ENCODE measurements at places on chromosomes 3 and 15. TPM values are rescaled to one million over a fixed set of nuclear protein-coding genes. Genes with fewer than 3 reads are reported as not detected.

PCOLCE2 gene
- 70.3 TPM for total RNA-seq

CADM2 gene
- total RNA-seq, result 8.7 TPM

EPHB3 gene
- 1.8 TPM for total RNA-seq

GPR62 gene
- total RNA-seq, result not detected

KIF7 gene
- total RNA-seq, result 6.5 TPM

LRRC31 gene
- not detected for total RNA-seq

Data from omental fat pad (tissue), 4 donors.